NCI-H2029 (cell line): ENCODE measurements at places on chromosomes 2 and 18.

- no peak for DNase-seq
Measured at GRCh38 chr18:22538426-22538825, 120.7 kb upstream of the CTAGE1 start.

DNA sequence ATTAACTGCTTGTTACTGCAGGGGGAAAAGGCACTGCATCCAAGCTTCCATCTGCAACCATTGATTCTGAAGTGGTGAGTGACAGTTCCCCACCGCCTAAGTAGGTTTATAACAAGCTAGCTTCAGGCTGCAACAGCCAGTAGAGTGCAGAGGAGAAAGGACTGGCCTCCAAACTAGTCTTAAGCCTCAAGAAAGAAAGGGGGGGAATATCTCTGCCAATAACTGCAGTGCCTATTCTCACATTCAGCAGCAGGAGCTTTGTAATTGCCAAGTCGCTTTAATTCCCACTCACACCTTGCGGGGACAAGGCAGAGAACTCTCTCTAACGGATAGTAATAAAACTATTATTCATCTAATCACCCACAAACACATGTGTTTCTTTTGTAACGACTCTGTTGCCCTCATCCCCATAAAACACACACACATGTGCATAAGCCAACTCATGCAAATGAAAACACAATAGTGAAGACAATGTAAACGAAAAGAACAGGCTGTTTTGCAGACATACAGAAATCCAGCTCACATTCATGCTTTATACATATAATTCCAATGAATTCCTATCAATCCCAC is 1963.3 kb upstream of the PIK3C3 start:
- DNase-seq, result no peak

DNA sequence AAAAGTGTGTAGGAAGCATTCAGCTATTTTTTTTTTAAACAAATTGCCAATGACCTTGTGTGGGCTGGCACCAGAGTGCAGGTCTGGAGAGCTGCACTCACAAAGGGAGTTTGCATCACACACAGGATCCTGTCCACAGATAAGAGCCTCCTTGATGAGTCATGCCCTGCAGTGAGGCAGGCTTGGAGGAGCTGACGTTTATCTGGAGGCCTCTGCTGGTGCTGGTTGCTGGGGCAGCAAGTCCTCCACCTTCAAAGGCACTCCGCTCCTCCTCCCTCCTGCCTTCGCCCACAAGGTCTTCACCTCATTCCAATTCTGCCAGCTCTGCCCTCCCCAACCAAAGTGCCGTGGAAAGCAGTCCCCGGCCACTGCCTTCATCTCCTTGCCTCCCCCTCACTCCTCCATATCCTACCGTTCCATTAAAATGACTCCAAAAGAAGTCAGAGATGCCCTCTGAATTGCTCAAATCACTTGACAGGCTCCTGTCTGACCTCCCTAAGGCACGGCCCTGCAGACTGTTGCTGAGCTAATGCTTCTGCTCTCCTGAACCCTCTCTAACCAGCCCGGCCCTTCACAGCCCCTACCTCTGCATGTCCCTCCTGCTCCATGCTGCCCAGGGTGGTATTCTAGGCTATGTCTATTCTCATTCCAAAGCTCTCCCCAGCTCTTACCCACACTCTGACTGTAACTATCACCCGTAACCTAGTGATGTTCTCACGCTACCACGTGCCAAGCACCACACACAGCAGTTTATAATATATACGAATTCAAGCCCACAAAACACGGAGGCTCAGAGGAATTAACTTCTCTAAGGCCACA is 30.9 kb downstream of the LONRF2 start:
- DNase-seq, result peak; percentile 95

DNA sequence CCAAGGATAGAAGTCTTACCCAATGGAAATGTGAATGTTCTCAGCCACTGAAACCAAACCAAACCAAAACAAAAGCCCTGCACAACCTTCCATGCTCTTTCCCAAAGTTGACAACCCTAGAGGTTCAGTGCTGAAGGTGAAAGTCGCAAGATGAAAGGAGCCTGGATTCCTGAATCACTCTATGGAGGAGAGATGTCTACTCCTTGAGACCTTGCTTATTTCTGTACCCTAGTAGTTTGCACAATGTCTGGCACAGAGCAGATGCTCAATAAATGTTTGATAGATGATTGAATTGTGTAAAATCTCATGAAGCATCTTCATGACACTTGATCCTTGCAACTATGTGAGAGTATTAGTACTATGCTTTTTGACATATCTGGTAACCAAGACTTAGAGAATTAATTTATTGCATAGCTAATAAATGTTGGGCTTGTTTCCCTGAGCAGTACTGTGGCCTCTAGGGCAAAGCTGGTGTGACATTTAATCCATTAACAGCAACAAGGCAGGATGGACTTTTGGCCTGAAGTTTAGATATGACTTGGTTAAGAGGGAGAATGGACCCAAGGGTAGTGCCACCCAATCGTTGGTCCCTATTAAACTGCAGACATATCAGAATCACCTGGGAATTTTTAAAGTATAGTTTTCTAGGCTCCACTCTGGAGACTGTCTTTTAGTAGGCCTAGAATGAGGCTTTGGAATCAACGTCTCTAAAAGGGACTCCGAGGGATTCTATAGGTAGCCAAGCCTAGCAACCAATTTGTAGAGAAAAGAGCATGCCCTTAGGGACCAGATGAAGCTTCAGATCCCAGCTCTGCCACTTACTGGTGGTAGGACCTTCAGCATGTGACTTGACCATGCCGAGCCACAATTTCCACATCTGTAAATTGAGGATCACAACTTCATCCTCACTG is 145.9 kb downstream of the DDX1 start:
- DNase-seq, result no peak

DNA sequence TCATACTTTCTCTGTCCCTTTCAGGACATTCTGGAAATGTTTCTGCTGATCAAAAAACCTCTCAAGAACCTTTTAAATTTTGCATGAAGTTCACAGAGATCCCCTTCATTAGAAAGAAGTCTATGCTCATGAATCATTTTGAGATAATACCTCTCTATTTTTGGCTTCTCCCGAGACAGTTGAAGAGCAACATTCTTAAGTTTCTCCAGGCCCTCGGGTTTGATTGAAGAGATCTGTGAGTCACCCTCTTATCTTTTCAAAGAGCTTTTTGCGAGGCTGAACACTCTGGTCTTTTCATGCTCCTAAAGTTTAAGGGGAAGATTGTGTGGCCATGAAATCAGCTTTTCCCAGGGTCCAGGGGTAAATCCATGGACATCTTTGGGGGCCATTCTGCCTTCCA is 354.2 kb downstream of the FBXO15 start:
- no peak for DNase-seq
